ENCODE measurements at places on chromosomes 11 and 22.

DNA sequence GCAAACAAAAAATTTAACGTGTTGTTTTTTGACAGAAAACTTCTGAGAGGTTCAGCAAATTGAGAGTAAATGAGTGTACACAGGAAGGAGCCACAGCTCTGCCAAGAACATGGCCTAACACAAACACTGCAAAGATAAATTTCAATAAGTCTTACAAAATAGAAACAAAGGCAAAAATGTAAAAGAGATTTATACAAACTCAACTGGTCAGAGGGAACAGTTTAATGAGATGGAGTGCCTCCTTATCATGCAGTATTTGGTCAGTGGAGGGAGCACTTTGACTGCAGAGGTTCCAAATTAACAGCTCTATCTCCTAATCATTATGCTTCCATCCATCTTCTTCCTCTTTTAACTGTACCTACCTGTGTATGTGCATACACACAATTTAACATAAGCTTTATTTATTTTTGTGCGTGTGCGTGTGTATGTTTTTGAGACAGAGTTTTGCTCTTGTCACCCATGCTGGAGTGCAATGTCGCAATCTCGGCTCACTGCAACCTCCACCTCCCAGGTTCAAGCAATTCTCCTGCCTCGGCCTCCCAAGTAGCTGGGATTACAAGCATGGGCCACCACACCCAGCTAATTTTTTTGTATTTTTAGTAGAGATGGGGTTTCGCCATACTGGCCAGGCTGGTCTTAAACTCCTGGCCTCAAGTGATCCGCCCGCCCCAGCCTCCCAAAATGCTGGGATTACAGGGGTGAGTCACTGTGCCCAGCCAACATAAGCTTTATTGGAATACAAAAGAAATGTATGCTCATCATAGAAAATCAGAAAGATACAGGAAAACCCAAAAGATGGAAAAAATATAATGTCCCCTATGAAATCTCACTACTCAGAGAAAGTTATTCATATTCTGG, 111.9 kb downstream of the MRTFA start:
- DNase-seq: no peak

DNA sequence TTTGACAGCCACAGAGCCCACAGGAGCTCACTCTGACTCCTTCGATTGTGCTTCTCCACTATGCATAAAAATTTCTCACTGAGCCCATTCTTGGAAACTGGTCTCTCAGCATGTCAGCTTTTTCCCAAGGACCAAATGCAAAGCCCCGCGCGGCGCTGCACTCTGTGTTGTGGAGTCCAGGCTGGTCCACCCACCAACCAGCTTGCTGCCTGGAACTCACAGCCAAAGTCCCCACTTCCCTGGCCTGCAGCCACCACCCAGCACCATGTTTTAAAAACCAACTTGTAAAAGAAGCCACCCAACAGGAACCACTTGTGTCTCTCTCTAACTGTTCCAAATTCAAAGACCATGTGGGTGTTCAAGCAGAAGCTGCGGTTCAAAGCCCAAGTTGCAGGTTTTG, 124.4 kb downstream of the SPATA19 start:
- DNase-seq: no peak

GRCh38 chr11:131964698-131965483, 594.5 kb downstream of the NTM start:
- no peak for DNase-seq

DNA sequence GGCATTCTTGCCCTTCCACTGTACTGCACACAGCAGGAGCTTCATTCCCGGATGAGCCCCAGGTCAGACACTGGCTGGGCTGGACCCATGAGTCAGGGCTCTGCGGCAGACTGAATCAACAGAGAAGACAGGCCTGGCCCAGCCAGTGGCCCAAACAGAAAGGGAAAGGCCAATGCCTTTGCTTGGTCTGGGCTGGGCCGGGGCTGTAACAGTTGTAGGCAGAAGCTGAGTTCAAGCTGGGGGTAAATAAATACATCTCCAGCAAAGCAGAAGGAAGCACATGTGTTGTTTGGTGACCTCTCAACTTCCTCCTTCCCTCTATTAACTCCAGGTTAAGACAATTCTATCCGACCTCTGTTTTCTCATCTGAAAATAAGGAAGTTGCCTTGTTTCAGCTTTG, 1.8 kb upstream of the SMIM35 start:
- DNase-seq: no peak

DNA sequence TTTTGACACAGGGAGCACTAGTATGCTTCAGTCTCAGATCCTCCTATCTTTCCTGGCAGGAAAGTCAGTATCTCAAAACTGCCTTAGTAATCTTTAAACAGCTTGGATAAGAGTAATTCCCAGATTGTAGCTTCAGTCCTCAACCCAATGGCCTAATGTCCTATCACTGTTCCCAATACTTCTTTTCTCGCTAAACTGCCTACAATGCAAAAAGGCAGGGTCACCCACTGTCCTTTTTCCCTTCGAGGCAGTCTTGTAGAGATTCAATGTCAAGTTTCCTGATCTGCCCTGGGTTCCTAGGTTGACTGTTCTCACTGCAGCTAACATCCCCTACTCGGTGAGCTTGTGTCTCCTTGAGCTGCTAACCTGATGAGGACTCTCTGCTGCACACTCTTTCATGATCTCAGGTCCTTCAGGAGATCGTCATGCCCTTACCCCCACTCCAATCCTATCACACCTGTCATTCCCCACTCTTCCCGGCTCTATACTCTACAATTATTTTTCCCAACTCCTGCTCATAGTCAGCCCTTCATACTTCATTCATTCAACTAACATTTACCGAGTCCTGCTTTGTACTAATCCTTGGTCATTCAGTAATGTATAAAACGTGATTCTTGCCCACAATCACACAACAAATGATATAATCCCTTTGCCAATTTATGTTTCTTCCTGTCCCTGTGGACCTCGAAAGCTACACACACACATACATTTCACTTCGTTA, 904 bp downstream of the C2CD3 start:
- no peak for DNase-seq

- DNase-seq: no peak
Observed at GRCh38 chr22:45314786-45315185, 5.1 kb downstream of the FAM118A start.

DNA sequence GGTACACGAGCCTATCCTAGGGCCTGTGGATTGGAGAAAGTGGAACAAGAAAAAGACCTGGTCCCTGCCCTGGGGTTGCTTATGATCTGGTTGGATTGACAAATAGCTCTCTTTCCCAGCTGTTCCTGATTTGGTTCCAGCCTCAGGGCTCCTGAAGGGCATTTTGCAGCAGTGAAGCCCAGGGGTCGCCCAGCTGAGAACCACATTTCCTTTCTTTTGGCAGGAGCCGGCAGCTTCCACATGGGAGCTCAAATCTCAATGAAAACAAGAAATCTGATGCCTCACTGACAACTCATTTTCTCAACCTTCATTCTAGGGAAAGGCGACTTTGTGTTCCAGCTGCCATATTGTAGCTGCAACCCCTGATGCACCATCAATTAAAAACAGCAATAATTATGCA, 140.6 kb upstream of the CADM1 start:
- peak; percentile 18 for DNase-seq

- no peak for DNase-seq
Observed at GRCh38 chr11:61092280-61092766, 10.0 kb upstream of the CD5 start.

DNA sequence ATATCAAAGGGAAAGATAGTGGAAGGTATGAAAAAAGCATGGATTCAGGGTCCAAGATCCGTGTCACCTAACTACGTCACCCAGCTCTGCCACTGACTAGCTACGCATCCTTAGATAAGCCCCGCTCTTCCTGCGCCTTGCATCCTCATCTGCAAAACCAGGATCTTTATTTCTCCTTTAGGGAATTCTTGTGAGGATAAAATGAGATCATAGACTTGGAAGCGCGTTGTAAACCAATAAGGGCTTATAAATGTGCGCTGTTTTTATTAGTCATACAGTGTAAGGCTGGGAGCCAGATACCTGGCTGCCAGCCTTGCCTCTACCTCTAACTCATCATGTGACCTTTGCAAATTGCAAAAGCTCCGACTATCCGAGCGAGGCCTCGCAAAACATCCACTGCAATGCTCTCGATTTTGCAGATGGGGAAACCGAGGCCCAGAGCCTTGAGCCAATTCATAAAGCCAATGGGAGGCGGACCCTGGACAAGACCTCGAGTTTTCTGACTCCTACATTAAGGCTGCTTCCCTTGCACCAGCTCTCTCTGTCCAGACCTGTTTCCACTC, 753 bp downstream of the PRPF19 start:
- DNase-seq: no peak

- no peak for DNase-seq
Observed at GRCh38 chr11:33861386-33861785, 30.5 kb downstream of the LMO2 start.

DNA sequence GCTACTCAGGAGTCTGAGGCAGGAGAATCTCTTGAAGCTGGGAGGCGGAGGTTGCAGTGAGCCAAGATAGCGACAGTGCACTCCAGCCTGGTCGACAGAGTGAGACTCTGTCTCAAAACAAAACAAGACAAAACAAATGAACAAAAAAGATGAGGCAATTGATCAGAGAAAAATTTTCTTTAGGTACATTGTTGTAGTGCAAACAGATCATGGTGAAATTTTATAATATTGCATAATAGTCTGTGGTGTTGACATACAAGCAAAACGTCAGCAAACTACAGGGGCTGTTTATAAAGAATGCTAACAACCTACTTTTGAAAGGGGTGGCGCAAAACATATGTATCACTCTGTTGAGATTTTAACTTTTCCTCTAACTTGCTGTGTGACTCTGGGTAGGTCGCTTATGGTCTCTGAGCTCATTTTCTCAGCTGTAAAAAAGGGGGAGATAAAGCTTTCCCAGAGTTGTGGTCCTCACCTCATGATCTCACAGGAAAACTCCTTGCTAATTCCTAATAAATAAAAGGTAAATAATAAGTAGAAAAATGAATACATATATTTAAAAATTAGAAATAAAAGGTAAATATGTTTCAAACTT, 64.8 kb upstream of the NUP160 start:
- DNase-seq: no peak

DNA sequence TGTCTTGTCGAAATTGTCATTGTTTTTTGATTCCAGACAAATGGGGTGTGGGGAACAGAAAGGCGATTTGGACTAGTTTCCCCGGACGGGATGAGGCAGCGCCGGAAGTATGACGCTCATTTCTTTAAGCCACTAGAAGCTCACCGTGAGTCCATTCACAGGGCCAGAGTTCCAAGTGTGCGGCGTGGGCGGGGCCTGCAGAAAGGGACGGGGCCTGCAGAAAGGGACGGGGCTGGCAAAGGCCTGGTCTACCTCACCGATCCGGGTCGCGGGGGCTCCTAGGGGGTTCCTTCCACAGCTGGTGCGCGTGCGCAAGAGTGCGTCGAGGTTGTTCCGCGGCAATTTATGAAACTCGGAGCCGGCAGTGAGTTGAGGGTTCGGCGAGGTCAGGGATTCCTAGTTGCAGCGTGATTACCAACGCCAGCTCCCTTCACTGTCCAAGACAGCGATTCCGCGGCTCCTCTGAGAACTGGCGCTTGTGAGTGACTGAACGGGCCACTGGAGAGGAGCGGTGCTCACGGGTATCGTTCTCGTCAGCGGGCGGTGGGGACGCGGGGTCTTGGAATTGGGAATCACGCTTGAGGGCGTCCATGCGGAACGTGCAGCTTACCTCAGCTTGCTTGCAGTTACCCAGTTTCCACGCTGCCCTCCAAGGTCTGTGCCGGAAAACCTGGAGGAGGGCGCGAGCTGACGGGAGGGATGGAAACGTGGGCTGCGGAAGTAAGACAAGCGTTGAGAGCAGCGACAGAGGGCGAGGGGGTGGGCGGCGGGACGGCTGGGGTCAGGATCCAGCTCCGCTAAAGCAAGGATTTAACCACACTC, at the start of gene ZNF215:
Gene ZNF215, plus strand, starts transcription at position 219 of the 822 bp plus-strand sequence. CDS start 5,847 bp downstream, outside the sequence.
- DNase-seq: peak; percentile 57

- no peak for DNase-seq
Observed at GRCh38 chr11:59923813-59924212, 14.4 kb upstream of the OOSP1 start.

All from AG09319 (cell line).